ENCODE measurements at places on chromosomes 12 and 14.

- DNase-seq = peak; percentile 5
Observed at GRCh38 chr12:21656905-21657325, 727 bp downstream of the LDHB start.

- no peak for DNase-seq
Observed at GRCh38 chr14:47555333-47555732, 120.1 kb downstream of the MDGA2 start.

- DNase-seq = peak; percentile 23
Observed at GRCh38 chr14:85529803-85530574, at the start of gene FLRT2. TSS of gene FLRT2 (plus strand) at chr14:85530144. CDS start at chr14:85621515, 91,371 bp downstream.

- DNase-seq = no peak
Observed at GRCh38 chr12:77130193-77130592, 64.8 kb upstream of the E2F7 start.

- DNase-seq = no peak
Observed at GRCh38 chr12:87368259-87368658, 660.9 kb downstream of the C12orf50 start.

DNA sequence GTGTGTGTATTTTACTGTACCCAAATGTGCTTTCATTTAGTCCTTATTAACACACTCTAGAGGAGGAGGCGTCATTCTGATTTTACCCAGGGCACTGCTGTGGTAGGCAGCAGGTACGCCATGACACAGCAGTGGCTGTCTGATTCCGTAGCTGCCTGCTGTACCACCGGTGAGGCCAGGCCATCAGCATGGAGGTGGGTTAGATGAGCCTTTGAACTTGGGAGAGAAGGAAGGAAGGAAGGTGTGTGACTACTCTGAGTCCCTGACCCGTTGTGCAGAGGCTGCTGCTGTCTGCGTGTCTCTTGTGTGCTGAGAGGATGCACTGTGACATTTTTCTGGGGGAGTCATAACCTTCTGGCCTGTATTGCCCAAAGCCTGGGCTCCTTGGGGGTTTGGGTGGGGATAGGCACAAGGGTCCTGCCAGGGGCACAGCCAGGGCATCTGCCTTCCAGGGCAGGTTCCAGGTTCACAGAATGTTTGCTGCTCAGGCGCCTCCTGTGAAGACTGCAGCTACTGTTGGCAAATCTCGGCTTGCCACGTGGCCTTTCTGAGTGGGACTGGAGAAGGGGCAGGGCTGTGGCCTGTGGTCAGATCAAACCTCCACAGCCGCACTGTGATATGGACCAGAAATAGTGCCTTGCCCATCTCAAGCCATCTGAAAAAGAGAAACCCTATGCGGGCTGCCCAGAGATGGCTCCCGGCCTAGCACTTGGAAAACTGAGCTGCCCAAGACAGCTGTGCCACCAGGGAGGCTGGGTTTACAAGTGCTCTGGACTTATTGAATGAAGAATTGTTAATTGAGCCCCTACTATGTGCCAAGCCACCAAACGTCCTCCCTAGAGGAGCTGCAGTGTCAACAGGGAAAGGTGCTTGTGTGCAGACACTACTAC, 47.1 kb downstream of the MLXIP start:
- no peak for DNase-seq

DNA sequence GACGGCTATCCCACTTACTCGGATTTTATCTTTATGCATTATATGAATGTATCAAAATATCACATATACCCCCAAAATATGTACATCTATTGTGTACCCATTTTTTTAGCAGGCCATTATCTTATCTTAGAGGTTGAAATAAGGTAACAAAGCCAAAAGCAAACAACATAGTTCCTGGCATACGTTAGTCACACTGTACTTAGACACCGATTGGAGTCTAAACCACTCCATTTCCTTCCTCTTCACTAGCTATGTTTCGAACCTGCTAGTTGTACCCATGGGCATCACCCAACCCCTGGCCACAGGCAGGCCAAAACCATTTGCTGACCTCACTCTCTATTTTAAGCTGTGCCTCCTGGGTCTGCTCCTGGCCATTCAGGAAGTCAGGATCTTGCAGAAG, 66.3 kb downstream of the GRIN2B start:
- no peak for DNase-seq

GRCh38 chr12:52920937-52921336, 16.1 kb upstream of the KRT8 start:
- DNase-seq = no peak

- no peak for DNase-seq
Observed at GRCh38 chr12:15897433-15897832, 13.7 kb upstream of the DERA start.

GRCh38 chr14:51210594-51210993, 29.5 kb upstream of the TMX1 start:
- no peak for DNase-seq

DNA sequence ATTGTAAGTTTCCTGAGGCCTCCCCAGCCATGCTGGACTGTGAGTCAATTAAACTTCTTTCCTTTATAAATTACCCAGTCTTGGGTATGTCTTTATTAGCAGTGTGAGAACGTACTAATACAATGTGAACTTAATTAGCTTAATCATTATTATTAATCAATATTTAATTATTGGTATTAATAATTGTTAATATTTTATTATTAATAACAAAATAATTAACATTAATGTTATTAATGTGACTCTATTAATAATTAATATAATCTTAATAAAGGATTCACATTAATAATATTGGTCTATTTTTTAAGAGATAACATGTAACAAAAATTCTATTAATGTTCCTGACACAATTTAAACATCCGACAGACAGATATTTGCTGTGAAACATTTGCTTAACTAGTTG, 164.9 kb upstream of the ATF7IP start:
- DNase-seq = no peak

GRCh38 chr12:21771311-21771710, 3.2 kb downstream of the KCNJ8 start:
- no peak for DNase-seq

DNA sequence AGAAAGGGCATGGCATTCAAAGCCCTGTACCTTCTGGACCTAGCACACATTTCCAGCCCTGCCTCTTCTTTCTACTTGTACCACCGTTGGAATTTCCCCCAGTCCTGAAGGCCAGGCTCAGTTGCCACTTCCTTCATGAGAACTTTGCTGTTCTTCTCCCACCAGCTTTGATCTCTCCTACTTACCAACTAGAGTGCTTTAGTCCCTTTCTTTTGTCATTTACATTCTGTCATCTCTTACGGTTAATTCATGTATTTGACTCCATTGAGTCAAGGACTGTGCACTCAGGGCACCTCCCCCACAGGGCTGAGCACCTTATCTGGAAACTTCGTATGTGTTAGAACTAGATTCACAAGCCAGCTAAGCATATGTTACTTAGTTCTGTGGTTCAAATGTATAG, 26.3 kb downstream of the BICDL1 start:
- no peak for DNase-seq

DNA sequence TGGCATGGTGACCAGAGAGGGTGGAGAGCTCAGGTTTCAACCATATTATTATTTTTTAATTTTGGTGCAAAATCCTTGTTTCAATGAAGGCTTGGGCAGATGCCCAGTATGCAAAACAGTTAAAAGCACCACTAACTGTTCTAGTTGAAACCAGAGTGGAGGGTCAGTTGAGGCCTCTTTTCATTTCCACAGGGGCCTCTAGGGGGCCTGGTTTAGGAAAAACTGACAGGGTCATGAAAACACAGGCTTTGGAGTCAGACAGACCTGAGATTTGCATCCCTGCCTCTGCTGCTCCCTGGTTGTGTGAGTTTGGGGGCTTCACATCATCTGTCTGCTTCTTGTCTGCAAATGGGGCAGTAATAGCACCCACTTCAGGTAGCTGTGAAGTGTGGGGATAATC, 3.3 kb upstream of the RPH3A start:
- DNase-seq = no peak

DNA sequence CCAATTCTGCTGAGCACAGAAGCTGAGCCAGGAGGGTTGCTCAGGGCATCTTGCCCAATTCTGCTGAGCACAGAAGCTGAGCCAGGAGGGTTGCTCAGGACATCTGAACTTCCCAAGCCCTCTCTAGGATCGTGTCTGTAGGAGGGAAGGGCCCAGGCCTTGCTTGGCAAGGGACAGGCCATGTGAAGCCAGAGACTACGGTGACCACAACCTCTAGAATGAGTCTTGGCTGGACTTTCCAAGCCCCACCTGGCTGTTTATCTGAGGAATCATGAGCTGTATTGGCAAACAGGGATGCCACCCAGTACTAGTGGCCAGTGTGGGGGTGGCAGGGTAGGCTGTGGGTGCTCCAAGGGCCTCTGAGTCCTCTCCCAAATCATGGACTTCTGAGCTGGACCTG, 7.7 kb upstream of the SERPINA6 start:
- no peak for DNase-seq

GRCh38 chr14:36516719-36517241, 3.3 kb downstream of the NKX2-1 start:
- DNase-seq = no peak

- DNase-seq = no peak
Observed at GRCh38 chr14:102316338-102316742, 3.2 kb upstream of the ZNF839 start.

GRCh38 chr12:1234073-1234472, 243.1 kb downstream of the ERC1 start:
- DNase-seq = no peak

GRCh38 chr14:93533437-93533836, 102.7 kb downstream of the UNC79 start:
- no peak for DNase-seq

GRCh38 chr12:42868291-42868690, 278.7 kb upstream of the PRICKLE1 start:
- DNase-seq = no peak

GRCh38 chr14:74919421-74920165, 3.5 kb downstream of the RPS6KL1 start:
- no peak for DNase-seq

DNA sequence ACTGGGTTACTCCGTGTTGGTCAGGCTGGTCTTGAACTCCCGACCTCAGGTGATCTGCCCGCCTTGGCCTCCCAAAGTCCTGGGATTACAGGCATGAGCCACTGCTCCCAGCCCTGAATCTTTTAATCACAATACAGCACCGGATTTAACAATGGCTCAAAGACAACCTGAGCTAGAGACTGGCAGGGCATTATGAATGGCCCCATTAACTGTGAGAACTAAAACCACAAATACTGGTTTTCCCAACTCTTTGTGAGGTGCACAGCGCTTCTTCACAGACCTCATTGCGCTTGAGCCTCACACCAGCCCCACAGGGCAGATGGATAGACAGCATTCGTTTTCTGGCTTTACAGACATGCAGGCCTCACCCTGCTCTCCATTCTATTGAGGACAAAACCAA, 107.0 kb upstream of the FKBP4 start:
- no peak for DNase-seq

DNA sequence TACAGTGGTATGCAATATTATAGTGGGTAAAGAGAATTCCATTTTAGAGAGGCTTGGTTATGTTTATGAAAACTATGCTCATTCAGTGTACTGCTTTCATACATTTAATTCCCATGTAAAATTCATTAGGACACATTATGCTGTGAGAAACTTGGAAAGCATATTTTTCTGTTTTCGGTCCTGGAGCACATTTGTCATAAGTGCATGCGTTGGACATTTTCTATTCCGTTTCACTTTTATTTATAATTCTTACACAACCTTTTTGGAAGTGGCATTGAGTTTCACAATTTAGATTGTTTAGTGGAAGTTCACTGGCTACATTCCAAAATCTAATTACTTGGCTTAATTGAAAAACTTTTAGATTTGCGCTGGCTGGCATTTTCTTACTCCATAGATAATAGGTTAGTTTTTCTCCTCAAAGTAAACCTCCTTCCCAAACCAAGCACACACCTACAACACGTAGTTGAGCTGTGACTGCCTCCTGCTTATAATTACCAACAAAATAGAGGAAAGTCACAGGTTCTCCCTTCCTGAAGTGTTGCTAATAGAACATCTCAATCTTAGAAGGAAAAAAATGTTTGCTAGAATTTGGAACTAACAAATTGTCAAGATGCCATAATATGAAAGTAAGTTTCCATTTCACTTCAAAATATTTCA, 938.5 kb downstream of the TRHDE start:
- DNase-seq = no peak

All from neuronal stem cell (in vitro differentiated cells).